Adipocyte (in vitro differentiated cells): ENCODE measurements at places on chromosomes 12 and 14.

- no peak for DNase-seq
Observed at GRCh38 chr14:90408713-90409112, 11.9 kb downstream of the CALM1 start.

DNA sequence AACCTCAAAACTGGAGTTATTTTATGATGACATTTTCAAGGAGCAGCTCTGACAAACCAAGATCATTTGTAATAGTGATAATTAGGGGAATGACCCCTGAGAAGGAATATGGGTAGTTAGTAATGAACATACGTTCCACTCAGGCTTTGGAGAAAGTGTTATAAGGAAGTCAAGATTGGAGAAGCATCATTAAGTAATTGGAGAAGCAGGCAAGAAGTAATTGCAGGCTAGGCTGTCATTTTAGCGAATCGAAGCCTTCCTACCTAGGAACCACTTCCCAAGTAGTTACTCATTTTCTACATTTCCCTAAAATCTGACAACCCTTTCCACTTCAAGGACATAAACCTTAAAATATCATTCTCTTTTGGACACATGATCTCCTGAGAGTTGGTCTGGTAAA, 1.2 kb downstream of the EDDM3B start:
- DNase-seq: no peak

DNA sequence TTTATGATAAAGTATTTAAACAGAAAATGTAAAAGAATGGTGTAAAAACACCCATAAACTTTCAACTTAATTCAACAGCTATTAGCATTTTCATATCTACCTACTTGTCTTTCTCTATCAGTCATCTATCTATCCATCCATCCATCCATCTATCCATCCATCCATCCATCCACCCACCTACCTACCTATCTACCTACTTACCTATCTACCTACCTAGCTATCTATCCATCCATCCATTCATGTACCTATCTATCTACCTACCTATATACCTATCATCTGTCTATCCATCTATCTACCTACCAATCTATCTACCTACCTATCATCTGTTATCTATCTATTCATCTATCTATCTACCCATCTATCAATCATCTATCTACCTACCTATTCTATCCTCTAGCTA, 8.5 kb downstream of the NOS1 start:
- DNase-seq: no peak

DNA sequence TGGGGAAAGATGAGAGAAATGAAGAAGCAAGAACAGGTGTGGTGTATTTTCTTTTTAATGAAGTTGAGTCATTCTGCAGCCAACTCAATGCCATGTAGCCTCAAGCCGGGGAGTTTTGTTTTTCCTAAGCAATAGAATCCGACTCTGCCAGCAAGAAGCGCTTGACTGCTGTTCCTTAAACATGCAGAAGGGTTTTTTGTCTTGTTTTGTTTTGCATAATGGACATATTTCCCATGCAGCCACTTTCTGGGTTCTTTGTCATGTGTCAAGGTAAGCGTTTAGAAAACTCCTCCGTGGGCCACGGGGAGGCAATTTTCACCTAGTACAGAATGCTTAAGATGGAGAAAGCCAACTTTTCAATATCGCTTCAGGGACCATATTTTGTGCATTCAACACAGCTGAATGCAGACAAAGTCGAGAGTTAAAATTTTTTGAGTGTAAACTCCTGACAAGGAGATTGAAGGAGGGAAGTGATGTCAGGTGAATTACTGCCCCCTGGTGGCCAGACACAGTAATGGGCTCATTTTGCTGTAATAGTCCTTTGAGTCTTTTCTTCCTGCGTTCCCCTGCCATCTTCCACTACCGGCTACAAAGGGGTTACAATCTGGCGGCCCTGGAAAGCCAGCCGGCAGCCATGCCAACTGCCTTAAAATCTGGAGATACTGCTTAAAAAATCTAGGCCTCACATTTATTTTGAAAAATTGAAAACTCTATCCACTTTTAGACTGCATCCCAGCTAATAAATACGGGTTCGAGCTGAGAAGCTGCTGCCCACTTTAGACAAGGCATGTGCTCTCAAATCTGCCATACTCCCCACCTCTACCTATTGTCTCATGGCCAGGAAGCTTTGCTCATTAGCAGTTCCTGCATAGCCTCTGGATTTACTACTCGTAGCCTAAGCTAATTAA, 3.2 kb upstream of the FICD start:
- DNase-seq: peak; percentile 86

GRCh38 chr12:12722435-12723148, 5.4 kb downstream of the CDKN1B start:
- peak; percentile 49 for DNase-seq

DNA sequence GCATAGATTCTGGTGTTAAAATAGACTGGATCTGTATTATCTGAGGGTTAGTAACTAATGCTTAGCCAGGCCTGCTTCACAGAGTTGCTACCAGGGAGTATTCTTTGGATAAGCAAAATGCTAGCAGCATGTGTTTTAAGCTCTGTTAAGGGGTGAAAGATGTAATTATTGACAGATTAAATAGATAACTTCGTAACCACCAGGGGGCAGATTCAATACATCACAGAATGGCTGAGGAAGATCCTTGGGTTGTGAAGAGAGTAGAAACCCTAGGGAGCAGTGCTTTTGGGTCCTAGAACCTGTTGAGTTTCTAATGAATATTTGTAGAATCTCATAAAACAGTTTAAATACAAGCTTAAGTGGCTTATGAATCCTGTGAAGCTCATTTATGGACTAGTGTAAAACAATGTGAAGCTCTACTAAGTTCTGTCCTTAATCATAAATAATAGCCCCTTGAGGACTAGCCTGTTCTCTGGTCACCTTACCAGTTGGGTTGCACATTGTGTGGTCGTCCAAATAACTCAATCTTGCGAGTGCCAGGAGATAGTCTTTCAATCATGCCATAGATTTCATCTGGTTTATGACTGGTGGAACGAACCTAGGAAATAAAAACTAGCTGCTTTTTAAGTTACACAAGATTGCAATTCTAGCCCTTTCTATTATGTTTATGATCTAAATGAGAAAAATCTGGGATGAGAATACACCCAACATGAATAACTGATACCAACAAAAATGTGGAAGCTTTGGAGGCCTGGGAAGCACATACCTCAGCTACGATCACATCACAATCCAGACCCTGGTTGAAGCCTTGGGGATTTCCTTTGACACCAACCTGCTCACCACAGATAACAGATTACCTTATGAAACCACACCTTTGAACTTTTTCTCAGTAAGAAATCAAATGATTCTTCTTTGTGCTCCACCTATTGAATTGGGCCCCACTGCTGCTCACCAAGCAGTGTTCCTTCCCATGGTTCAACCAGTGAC, 12.3 kb downstream of the METTL3 start:
- DNase-seq: peak; percentile 73

- peak; percentile 74 for DNase-seq
Observed at GRCh38 chr14:55123101-55123500, 6.0 kb upstream of the LGALS3 start.

DNA sequence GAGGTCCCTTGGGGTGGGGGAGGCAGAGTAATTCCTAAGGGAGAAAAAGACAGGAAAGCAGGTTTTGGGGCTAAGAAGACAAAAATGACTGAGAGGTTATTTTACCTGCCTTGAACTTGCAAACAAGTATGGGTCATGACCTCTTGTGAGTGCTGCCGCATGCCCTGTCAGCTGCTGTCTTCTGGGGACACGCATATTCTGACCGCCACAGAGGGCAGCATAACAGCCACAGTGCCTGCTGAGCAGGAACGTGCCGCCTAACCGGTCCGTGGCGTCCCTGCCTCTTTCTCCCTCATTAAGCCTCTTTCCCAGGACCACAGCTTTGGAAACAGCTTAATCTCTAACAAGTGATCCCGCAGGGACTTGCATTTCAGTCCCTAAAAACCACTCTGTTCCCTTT, 51.3 kb upstream of the KCNA1 start:
- DNase-seq: no peak

DNA sequence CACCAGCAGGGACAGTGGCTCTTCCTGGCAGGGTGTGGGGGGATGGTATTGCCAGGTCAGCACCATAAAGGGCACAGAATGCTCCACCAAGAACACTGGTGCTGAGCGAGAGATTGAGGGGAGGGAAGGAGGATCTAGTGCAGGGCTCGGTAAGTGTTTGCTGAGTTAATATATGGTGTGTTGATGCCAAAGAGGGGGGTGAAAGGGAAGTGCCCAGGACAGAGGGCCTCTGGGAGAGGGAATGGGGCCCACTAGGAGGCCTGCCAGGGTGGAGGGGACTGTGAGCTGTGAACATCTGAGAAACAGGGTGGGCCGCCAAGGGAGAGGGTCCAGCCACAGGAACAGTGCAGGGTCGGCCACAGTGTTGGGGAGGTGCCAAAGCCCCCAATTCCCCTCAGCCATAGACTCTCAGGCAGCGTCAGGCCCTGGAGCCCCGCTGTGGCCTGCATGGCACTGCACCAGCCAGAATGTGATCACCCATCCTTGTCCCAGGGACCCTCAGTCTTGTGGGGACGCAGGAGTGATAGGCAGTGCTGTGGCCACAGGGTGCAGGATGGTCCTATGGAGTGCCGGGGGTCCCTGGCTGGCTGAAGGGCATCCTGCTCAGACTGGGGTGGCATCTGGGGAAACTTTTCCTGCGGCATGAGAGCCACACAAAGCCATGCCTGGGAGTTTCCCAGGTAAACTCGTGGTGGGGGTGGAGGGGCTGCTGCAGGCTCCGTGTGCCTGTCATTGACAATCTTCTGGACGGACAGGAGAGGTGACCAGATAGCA, 11.9 kb downstream of the RIN3 start:
- no peak for DNase-seq

DNA sequence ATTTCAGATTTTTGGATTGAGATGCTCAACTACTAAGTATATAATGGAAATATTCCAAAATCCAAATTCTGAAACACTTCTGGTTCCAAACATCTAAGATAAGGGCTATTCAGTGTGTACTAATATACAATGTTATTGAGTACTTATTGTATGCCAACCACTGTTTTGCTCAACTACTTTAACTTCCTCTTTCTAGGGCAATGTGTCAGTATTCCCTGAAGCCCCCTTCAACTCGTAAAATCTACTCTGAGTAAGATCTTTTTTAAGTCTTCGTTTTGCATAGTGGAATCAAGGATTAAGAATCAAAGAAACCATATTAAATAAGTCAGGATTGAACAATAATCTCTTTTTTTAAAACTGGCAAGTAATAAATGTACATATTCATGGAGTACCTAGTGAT, 45.5 kb downstream of the SPATA7 start:
- no peak for DNase-seq

DNA sequence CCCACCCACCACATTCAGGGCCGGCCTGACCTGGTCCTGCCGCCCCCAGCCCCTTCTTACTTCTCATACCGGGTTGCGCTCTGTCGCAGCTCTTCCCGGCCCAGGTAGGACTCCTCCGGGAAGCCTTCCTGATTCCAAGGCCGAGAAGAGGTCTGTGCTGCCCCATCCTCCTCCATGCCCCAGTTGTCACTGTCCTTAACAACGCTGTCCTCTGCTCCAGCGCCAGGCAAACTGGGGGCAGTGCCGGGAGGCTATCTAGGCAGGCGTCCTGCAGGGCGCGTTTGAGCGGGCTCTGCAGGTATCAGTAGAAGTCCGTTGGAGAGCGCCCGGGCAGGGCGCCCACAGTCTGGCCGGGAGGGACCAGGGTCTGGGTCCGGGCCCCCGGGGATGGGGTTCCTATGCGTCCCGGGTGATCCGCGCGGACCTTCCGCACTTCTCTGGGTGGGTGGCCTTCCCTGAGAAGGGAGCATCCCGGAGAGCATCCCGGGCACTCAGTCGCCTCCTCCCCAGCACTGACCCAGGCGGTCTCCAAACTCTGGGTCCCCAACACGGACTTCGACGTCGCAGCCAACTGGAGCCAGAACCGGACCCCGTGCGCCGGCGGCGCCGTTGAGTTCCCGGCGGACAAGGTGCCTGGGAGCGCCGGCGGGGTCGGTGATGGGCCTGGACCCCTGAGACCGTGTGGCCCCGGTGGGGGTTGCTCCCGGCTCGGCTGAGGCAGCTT, 900 bp downstream of the AMN start:
- peak; percentile 13 for DNase-seq

- DNase-seq: no peak
Observed at GRCh38 chr14:28163233-28163632, 603.4 kb upstream of the FOXG1 start.
